Activated CD4-positive, alpha-beta T cell treated with anti-CD3 and anti-CD28 coated beads, Interleukin-2, Interleukin-6, amounts not matched to agents 100 ng/mL and 50 ng/mL, durations not matched to agents 16 hours and 8 hours (primary cell): ENCODE measurements at places on chromosomes 7 and 10.
A peak's percentile ranks its signal among the peaks of the same experiment; 100 is the strongest.

DNA sequence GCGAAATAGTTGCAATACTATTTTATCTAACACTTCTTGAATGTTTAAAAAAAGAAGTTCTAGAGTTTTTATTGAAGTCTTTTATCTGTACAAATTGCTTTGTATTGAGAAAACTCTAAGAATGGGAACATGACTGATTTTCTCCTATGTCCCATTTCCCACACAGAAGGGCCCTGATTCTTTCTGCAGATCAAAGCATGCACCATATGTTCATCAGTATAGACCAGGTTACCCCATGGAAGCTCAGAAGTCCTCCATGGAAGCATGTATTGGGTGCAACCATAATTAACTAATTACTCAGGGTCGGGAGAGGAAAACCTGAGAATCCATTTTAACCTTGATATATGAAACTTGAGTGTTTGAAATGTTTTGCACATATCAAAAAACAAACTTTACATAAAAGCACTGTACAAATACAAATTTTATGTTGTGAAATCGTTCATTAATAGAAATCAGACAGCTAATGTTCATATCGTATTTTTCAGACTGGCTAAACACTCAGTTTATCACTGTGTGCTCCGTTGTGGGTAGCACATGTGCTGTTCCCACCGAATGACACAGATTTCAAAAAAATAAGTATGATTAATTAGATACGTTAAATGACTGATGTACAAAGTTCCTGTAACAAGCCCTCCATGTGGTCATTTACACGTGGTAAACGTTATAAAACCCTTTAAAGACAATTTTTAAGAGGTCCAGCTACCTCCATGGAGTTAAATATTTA is 71.5 kb downstream of the PTF1A start:
- no peak for DNase-seq

- no peak for DNase-seq
These were observed 3.7 kb upstream of the ELFN1 start for GRCh38 chr7:1666317-1666822.

GRCh38 chr7:94761451-94761850 is 105.5 kb upstream of the SGCE start:
- DNase-seq, result no peak

DNA sequence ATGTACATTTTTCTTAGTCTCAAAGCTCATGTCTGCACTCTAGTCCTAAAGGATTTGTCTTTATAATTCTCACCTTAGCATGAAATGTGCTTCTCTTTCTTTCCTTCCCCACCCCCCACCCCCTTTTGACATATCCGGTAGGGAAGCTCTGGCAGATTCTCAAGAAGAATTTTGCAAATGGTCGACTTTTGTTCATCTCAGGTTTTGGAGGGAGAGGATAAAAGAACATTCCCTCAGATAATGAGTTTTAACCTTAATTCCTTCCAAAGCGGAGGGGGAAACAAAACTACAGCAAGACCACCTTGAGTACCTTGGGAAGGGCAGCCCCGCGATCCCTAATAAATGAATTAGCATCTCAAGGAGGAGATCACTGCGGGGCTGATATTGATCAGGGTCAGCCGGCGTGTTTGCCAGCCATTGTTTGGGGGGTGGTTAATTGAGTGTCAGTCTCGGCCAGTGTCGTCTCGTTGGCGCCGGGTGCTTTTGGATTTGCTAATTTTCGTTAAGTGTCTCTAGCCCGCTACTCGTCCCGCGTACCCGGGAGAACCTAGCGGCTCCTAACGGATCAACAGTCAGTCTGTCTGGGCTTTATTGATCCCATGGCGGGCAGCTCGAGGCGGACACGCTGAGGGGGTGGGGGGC is 874 bp upstream of the BAMBI start:
- peak; percentile 15 for DNase-seq

- DNase-seq, result no peak
These were observed 100.2 kb downstream of the PTPRE start for GRCh38 chr10:128007056-128007455.

DNA sequence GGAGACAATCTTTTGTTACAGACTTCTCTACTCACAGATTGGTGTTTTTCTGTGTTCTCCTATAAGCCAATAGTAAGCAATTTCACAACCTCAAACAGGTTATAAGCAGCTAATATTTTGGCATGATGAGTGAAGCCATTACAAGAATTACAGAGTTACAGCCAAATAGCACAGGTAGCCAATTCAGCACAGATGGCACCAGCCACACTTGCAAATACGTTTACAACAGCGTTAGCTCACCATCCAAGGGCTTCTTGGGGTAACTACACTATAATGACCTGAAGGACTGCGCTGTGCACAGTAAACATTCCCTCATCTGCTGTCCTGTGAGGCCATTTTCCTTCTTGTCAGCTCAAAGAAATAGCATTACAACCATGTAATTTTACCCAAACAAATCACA is 428.6 kb downstream of the TCERG1L start:
- no peak for DNase-seq

- DNase-seq, result no peak
These were observed 335.8 kb downstream of the PRPF18 start for GRCh38 chr10:13922586-13922985.

DNA sequence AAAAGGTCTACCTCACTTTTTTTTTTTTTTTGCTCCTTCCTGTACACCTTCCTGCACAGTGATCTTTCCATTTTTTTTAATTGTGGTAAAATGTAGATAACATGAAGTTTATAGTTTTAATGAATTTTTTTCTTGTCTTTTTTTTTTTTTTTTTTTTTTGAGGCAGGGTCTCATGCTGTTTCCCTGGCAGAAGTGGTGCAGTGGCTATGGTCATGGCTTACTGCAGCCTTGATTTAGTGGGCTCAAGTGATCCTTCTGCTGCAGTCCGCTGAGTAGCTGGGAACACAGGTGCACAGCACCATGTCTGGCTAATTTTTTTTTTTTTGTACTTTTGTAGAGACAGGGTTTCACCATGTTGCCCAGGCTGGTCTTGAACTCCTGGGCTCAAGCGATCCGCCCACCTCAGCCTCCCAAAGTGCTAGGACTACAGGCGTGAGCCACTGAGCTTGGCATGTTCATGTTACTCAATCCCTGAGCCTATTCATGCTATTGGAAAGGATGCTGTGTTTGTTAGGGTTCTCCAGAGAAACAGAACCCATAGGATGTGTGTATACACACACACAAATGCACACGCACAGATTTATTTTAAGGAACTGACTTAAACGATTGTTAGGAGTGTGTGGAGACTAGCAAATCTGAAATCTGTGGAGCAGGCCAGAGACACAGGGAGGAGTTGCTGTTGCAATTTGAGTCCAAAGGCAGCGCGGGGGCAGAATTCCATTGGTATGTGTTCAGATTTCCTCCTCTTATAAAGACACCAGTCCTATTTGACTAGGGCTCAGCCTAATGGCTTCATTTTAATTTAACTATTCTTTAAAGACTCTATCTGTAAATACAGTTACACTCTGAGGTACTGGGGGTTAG is 29.1 kb downstream of the GALNT11 start:
- no peak for DNase-seq

GRCh38 chr7:102320181-102320580 is 33.5 kb downstream of the SH2B2 start:
- no peak for DNase-seq

DNA sequence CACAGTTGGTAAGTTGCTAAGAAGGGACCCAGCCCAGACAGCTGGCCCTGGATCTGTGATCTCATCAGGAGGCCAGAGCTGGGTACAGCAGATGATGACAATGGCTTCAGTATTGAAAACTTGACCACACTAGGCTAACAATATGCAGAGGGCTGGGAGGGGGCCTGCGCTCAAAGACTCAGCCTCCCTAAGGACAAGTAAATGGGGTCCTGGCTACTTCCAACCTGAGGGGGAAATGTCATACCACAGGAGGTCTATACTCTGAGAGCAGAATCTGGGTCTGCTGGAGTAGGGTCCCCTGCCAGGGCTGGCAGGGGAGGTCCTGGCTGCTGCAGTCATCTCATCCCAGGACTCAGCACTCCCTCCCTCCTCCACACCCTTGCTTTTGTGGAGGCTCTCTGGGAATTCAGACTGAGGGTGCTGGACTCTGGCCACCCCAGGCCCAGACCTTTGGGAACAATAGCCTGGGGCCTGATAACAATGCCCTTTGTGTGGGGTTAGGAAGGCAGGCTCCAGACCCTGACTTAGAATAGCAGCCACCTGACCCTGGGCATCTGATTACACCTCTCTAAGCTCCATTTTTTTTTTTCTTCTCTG is 1.4 kb downstream of the FXYD4 start:
- DNase-seq, result no peak

- DNase-seq, result no peak
These were observed 206.5 kb upstream of the ZMIZ1 start for GRCh38 chr10:78862328-78862640.

DNA sequence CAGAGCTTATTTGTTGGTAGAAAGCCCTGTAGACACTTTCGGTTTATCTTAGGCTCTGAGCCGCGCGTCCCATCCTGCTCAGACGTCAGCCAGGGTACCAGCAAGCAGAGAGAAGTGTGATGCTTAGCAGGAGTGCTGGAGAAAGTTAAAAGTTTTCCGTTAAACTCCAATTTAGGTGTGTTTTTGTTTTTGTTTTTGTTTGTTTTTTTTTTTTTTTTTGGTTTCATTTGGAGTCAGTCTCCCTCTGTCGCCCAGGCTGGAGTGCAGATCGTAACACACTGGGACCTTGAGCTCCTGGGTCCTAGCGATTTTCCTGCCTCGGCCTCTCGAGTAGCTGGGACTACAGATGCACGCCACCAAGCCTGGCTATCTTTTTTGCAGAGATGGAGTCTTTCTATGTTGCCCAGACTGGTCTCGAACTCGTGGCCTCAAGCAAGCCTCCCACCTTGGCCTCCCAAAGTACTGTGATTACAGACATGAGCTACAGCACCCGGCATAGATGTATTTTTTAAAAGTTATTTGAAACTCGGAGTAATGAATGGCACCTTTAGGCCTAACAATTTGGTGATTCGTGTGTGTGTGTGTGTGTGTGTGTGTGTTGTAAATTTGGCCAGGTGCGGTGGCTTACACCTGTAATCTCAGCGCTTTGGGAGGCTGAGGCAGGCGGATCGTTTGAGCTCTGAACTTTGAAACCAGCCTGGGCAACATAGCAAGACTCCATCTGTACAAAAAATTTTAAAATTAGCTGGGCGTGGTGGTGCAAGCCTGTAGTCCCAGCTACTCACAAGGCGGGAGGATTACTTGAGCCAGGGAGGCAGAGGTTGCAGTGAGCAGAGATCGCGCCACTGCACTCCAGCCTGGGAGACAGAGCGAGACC is 1.3 kb upstream of the HIP1 start:
- peak; percentile 60 for DNase-seq

GRCh38 chr10:97553575-97554031 is 19.0 kb upstream of the ANKRD2 start:
- peak; percentile 75 for DNase-seq

GRCh38 chr7:87475359-87476178 is at the start of gene ABCB4:
TSS of gene ABCB4 (minus strand) at chr7:87475680. CDS start at chr7:87475465, 215 bp downstream.
- DNase-seq, result no peak

GRCh38 chr10:11670381-11670780 is 58.9 kb upstream of the USP6NL start:
- DNase-seq, result no peak

DNA sequence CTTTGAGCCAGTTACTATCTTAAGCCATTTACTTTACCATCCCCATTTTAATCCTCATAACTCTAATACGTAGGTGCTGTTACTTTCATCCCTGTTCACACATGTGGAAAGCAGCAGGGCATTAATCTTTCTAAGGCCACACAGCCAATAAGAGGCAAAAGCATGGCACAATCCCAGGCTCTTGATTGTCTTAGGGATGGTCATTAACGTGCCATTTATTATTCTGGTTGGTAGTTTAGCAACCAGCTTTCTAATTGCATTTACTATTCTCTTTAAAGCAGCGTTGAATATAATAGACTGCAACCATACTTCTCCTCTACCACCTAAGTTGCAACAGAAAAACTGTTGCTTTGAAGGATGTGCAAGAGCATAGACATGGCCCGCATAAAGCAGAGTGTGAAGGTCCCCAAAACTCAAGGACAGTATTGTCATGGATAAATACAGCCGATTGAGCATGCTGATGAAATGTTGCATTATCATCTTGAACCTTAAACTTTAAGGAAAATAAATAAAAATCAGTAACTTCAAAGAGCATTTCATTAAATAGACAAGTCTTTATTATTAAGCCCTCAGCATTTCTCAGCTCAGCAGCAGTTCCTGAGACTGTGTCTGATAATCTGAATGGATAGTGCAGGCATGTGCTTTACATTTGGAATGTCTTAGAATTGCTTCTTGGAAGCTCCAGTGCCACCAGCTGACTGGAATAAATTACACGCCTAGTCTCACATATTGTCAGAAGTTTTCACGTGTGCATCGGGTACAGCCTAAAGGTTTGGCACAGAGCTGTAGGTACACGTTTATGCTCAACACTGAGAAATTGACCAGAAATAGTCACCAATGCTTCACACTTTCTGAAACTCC is 467.1 kb downstream of the SDK1 start:
- DNase-seq, result no peak

DNA sequence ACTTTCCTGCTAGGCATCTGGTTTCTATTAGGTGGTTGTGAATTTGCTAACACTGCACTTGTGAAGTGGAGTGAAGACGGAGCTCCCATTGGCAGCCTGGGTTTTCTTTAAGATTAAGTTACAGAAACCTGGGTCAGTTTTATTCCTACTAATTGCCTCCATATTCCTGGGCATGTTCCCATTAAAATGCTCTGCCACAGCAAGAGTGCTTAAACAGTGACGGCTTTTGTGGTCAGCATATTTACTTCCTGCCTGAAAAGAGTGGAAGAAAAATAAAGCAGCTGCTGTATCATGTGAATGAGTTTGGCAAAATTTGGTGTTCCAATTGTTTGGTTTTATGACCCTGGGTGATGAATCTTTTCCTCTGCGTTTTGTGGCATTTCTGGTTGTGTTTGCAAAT is 96.9 kb upstream of the PLXDC2 start:
- DNase-seq, result no peak

- no peak for DNase-seq
These were observed 11.4 kb downstream of the NEBL start for GRCh38 chr10:20885678-20886077.

GRCh38 chr10:586151-586550 is 103.3 kb downstream of the DIP2C start:
- DNase-seq, result no peak

DNA sequence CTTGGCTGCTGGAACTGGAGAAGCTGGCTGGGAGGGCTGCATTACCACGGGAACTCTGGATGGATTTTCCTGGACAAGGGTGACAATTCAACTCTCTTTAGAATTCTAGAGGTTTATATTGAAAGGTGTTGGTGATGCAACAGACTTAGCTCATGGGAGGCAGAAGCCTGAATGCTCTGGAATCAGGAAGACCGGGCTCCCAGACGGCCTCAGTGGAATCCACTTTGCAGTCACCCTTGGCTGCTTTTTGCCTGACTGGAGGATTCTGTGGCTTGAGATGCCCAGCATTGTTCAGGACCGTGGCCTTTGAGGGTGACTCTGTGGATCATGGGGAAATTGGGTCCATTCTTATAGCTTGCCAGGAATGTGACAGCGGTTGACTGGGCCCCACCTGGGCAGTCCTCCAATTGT is 32.3 kb downstream of the PYROXD2 start:
- DNase-seq, result no peak

GRCh38 chr10:103990121-103990520 is 23.2 kb downstream of the SLK start:
- no peak for DNase-seq
